NCI-H2081 (cell line): ENCODE measurements at places on chromosomes 5 and 9.

DNA sequence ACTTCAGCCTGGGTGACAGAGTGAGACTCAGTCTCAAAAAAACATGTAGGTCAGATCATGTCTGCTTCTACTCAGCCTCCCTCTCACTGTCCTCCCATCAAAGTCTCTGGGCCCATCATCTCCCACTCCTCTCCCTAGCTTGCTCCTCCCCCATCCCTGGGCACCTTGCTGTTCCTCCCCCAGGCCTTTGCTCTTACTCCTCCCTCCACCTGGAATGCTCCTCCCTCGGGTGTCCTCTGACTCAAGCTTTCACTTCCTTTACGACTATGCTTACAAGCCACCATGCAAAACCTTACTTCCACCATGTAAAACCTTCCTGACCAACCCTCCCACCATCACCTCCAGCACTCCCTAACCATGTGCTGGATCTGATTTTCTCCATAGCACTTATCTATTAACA lies 51.5 kb downstream of the MTMR12 start:
- DNase-seq: no peak

DNA sequence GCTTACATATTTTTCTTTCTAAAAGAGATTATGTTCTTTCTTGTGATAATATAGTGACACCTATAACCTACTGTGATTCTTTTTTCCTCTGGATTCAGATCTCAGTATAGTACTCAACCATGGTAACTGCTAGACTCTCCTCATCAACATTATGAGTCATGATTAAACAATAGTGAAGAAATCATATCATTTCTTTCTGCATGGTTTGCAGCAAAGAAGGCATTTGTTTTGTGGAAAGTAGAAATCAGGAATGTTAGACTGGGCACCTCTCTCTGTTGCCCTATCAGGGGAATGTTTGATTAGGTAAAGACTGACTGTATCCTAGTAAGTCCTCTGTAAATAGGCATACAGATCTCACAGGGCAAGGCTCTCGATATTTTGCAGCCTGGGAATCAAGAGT lies 25.6 kb upstream of the SMC2 start:
- no peak for DNase-seq

GRCh38 chr5:1655496-1656270 lies 131.9 kb upstream of the LPCAT1 start:
- no peak for DNase-seq

DNA sequence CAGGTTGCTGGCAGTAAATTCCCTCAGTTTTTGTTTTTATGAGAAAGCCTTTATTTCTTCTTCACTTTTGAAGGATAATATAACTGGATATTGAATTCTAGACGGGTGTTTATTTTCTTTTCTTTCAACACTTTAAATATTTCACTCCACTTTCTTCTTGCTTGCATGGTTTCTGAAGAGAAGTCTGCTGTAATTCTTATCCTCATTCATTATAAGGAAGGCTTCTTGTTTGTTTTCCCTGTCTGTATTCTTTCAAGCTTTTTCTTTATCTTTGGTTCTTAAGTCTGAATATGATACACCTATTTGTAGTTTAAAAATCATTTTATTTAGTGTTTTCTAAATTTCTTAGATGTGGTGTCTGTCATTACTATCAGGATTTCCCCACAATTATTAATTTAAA lies 1054.3 kb downstream of the TLE1 start:
- DNase-seq: no peak

GRCh38 chr5:68332080-68332451 lies 116.5 kb downstream of the PIK3R1 start:
- DNase-seq: no peak

DNA sequence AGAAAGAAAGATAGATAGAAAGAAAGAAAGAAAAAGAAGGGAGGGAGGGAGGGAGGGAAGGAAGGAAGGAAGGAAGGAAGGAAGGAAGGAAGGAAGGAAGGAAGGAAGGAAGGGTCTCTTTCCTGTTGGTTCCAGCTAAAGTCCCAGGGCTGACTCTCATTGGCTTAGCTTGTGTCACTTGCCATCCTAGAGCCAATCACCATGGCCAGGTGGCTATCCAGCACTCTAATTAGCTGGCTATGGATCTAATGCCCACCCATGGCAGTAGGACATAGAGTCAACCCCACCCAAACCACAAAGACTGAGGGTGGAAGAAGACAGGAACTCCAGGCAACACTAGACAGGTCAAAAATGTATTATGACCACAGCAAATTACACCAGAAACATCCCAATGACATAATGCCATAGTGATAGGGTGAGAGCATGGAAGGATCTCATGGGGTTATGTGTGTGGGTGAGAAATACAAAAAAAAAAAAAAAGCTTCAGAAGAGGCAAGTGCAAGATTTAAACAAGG lies 10.8 kb upstream of the CPLX2 start:
- no peak for DNase-seq

DNA sequence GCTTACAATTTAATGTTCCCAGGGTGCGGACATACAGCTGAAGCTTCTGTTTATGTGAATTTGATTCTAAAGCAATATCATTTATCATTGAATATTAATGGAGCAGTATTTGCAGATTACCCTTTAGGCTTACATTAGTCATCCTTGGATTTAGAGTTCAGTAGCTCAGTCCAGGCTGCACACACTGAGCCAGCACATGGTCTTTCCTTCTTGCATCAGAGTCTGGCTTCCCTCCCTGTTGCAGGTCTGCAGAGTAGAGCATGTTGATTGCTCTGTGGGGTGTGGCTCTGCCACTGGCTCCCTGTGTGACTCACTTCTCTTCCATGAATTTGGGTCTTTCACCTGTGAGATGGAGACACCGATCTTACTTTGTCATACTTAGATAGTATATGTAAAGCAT lies 36.8 kb downstream of the NSG2 start:
- DNase-seq: no peak

DNA sequence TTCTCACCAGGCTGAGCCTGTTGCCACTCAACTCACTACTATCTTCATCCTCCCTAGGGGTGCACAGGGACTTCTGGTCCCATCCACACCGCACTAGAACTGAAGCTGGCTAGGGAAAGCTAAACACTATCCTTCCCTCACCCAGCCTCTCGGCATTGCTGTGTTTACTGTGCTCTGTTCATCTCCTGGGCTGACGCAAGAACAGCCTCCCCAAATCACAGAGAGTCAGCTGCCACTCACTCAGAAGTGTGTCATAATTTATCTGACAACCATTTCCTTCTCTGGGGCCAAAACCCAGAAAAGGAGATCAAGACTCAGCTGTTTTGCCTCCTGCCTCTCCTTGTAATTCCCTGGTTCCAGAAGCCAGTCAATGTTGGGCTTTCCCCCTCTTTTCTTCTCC lies 92.8 kb downstream of the ARHGEF28 start:
- no peak for DNase-seq

DNA sequence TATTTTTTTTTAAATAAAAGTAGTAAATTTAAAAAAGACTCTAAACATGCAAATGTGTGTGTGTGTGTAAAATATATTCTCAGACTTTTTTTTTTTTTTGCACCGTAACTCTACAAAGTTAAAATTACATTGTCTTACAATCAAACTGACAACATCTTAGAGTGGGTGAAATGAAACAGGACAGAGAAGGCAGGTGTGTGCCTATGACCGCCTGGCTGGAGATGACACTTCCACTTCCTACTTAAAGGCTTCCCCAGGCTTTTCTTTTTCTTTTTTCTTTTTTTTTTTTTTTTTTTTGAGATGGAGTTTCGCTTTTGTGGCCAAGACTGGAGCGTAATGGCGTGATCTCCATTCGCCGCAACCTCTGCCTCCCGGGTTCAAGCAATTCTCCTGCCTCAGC lies 2.7 kb upstream of the AK1 start:
- DNase-seq: no peak

DNA sequence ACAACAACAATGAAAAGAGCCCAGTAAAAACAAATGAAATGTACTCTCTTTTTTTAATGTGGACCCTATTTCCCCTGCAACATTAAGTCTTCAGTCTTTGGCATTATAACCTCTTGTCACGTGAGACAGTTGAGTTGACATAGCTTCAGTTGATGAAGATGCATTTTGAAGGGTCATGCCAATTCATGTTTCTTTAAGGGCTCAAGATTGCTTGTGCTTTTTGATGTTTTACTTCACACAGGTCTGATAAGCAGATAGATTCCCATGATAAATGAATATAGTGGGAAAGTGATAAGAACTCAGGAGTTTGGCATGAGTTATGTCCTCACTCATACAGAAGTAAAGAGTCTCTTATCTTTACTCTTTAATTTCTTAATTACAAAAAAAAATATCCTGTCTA lies 229.4 kb downstream of the SNCAIP start:
- DNase-seq: no peak

DNA sequence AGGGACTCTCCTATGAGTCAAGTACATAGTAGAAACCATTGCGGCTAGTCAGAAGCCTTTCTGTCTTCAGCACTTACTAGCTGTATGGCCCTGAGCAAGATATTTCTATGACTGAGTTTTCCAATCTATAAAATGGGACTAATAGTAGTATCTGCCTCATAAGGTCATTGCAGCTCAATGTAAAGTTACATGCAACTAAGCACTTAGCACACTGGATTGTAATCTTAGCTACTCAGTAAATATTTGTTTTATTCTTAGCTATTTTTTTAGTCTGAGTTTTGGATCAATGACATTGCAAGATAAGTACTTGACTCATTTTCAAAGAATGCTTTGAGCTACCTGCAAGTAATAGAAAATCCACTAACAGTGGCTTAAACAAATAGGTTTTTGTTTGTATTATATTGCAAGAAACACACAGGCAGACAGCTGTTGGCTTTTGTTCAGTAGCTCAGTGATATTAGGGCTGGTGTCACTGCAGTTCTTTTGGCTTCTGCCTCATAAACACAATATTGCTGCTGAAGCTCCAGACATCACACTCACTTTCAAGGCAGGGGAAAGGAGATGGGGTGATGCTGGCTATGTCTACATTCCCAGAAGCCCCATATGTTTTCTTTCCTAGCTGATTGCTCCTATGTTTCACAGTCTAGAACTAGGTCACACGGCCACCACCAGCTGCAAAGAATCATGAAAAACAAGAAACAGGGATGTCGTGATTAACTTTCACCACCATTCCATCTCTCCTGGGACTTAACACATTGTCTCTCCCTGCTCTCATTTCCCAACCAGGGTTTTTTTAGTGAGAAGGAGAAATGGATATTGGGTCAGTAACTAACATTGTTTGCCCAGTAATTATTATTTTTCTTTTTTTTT lies 26.9 kb upstream of the FAT2 start:
- no peak for DNase-seq

DNA sequence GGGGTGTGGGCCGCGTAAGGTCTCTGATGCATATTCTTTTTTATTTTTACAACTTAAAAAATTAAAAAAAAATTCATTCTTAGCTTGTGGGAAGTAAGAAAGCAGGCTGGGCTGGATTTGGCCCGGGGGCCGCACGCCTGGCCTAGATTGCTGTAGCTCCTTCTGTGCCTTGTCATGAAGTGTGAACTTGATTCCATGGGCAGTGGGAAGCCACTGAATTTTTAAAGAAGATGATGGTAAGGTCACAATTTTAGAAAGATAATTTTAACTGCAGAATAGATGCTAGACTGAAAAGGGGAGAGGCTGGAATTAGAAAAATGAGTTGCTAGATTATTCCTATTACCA lies 56.1 kb downstream of the EHMT1 start:
- DNase-seq: no peak

DNA sequence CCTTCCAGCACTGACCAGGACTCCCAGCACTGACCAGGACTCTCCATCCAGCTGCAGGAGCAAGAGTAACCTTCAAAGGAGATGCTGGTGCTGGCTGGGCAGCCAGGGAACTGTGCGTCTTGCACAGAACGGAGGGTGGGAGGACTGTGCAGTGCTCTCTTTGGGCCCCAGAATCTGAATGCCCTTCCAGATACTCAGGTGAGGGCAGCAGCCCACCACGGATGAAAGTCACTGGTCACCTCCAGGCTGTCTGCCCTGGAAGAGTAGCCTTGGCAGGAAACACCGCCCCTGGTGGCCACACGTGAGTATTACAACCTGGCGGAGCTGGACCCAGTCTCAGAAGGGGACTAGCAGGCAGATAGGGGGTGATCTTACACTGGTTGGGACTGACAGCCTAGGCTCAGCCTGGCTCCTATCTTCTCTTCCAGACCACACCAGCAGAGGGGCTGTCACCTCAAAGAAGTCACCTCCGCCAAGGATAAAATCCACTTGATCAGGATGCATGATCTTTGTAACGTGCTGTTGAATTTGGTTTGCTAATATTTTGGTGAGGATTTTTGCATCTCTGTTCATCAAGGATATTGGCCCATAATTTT lies 4.8 kb upstream of the SARDH start:
- DNase-seq: peak; percentile 74

GRCh38 chr5:113250341-113250953 lies 184.3 kb downstream of the TSSK1B start:
- DNase-seq: no peak

DNA sequence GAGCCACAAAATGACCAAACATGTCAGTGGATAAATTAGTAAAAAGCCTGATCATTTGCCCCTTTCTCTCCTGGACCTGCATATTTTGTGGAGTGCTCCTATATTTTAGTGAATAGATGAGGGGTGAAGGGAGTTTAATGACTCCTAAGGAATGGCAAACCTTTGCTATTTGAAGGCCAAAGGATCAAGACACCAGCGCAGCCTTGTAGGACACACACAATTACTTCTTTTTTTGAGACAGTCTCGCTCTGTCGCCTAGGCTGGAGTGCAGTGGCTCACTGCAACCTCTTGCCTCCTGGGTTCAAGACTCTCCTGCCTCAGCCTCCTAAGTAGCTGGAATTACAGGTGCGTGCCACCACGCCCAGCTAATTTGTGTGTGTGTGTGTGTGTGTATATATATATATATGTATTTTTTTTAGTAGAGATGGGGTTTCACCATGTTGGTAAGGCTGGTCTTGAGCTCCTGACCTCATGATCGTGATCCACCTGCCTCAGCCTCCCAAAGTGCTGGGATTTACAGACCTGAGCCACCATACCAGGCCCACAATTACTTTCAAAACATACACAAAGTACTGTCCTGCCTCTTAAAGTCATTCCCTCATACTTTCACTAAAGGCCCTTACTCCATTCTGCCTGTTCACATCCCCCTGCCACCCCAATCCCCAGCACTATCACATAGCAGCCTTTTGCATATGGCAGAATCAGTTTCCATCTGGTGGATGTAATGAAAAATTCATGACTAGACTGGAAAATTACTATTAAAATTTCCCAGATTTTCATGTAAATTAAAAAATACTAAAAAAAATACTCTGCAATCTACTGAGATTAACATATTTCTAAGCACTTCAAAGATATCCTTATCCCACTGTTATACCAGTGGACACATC lies 60.4 kb downstream of the CSNK1A1 start:
- no peak for DNase-seq

GRCh38 chr5:179258922-179259730 lies 86.1 kb downstream of the ADAMTS2 start:
- DNase-seq: no peak

DNA sequence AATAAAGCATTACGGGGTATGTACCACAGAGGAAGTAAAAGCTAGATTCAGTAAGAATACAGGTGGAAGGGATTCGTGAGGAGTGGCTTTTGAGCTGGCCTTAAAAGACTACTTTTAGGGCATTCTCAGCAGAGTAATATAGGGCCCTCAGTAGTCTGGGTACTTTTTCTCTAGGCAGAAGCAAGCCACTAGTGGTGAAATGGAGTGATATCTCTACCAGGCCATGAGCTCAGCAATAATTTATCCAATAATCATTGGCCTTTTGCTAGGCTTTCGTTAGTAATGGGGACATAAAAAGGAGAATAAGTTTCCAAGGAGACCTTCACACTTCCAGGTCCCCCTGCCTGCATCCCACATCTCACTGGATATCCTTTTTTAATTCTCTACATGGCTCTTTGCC lies 1.7 kb downstream of the POLR3G start:
- no peak for DNase-seq
